ENCODE measurements at places on chromosomes 3 and 15.
A peak's percentile ranks its signal among the peaks of the same experiment; 100 is the strongest.

GRCh38 chr3:95588473-95588872, 1225.9 kb upstream of the EPHA6 start:
- no peak for DNase-seq

- DNase-seq = no peak
Measured at GRCh38 chr3:142808103-142808917, 80.6 kb downstream of the PCOLCE2 start.

GRCh38 chr3:126951561-126951960, 31.4 kb upstream of the PLXNA1 start:
- DNase-seq = no peak

- peak; percentile 62 for DNase-seq
Measured at GRCh38 chr15:89647191-89647851, 7.9 kb downstream of the KIF7 start.

Data from mesothelial cell of epicardium (in vitro differentiated cells).